ENCODE measurements at places on chromosomes 12 and 14. TPM values are rescaled to one million over a fixed set of nuclear protein-coding genes. Genes with fewer than 3 reads are reported as not detected.
A peak's percentile ranks its signal among the peaks of the same experiment; 100 is the strongest.

DNA sequence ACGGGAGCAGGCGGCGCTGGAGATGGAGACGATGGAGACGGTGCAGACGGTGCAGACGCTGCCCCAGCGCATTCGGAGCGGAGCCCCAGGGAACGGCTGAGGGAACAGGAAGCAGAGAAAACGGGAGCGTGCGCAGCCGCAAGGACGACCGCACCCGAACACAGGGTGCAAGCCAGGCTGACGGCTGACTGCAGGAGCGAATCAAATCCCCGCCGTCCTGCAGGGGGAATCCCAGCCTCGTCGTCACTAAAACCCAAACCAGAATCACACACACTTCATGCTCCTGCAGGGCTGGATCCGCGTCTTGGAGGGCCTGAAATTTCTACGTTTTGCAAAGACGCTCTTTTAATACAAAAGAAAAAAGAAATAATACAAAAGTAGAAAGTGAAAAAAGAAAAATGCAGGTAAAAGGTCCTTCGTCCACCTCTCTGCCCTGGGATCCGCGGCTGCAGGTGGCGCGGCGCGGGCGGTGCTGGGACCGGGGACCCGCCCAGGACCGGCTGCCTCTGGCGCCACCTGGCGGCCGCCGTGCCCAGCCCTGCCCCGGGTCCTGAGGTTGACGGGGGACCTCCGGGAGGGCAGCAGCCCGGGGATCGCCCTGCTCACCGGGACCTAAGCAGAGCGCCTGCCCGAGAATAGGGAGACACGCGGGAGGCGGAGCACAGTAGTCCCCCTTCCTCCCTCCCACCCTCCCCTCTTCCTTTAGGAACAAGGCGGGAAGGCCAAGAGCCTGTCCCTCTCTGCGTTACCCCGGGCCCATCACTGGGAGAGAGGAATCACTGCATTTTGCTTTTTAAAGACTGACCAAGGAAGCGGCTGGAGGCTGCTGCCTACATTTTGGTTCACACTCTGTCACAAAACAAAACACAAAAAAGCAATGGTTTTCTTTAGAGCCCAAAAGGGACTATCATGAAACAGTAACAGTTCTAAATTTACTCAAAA lies 20.1 kb downstream of the STX2 start:
- peak overlapping the region; percentile 62 for H3K27ac ChIP-seq
- peak; percentile 91 for ATAC-seq
- H3K4me1 ChIP-seq: peaks cover 3% of the 10 kb centered on the region
- peaks cover 51% of the 10 kb centered on the region for H3K36me3 ChIP-seq

The KLRC1 gene
- not detected for total RNA-seq

- H3K36me3 ChIP-seq: no peaks in the 10 kb centered on the region
- no peak for ATAC-seq
- no peak overlapping the region for H3K4me3 ChIP-seq
- no peak overlapping the region for H3K27ac ChIP-seq
- H3K27me3 ChIP-seq: no peaks in the 10 kb centered on the region
Measured at GRCh38 chr12:33653362-33653761, 213.7 kb upstream of the SYT10 start.

- peaks cover 85% of the 10 kb centered on the region for H3K4me1 ChIP-seq
- no peak overlapping the region for H3K4me3 ChIP-seq
- H3K36me3 ChIP-seq: no peaks in the 10 kb centered on the region
- H3K27ac ChIP-seq: peak overlapping the region; percentile 98
Measured at GRCh38 chr12:55725556-55725955, 3.3 kb downstream of the CD63 start.

The IL26 gene
- total RNA-seq: not detected

DNA sequence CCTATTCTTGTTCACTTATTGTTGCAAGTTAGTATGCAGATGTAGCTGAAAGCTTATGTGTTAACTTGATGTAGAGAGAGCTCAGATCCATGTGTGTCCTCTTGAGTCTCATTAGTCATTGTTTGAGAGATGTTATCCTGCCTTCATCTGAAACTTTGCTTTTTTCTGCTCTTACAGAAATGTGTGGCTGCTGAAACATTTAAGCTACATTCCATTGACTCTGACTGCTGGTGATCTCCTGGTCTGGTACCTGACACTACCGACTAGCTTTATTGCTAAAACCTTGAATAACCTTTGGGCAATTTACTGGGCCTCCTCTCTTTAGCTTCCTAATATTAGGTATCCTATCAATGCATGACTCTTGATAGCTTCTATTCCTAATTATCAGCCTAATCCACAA lies 705.6 kb upstream of the FOXG1 start:
- H3K27ac ChIP-seq: no peak overlapping the region
- H3K27me3 ChIP-seq: no peaks in the 10 kb centered on the region
- H3K36me3 ChIP-seq: no peaks in the 10 kb centered on the region
- no peaks in the 10 kb centered on the region for H3K4me1 ChIP-seq
- ATAC-seq: no peak
- H3K4me3 ChIP-seq: no peak overlapping the region

- H3K4me3 ChIP-seq: no peak overlapping the region
- no peaks in the 10 kb centered on the region for H3K27me3 ChIP-seq
- no peak for ATAC-seq
Measured at GRCh38 chr12:63752283-63752682, 27.4 kb upstream of the RXYLT1 start.

The SIRT4 gene
- total RNA-seq: 3.7 TPM

The ENDOU gene
- 0.42 TPM for total RNA-seq

The CAPZA3 gene
- not detected for total RNA-seq

- no peak overlapping the region for H3K27ac ChIP-seq
- no peak for ATAC-seq
- H3K27me3 ChIP-seq: no peaks in the 10 kb centered on the region
- no peak overlapping the region for H3K4me3 ChIP-seq
- no peaks in the 10 kb centered on the region for H3K4me1 ChIP-seq
Measured at GRCh38 chr12:20805921-20806320, 4.6 kb upstream of the SLCO1B3 start.

The TC2N gene
- 38.6 TPM for total RNA-seq

GRCh38 chr14:77663293-77663692 lies 44.5 kb downstream of the ALKBH1 start:
- no peaks in the 10 kb centered on the region for H3K4me1 ChIP-seq
- peaks cover 9% of the 10 kb centered on the region for H3K27me3 ChIP-seq
- H3K27ac ChIP-seq: peak overlapping the region; percentile 12

- no peaks in the 10 kb centered on the region for H3K4me1 ChIP-seq
- H3K4me3 ChIP-seq: no peak overlapping the region
- no peaks in the 10 kb centered on the region for H3K27me3 ChIP-seq
- ATAC-seq: no peak
- H3K36me3 ChIP-seq: no peaks in the 10 kb centered on the region
Measured at GRCh38 chr12:117048585-117048904, 50.7 kb downstream of the TESC start.

DNA sequence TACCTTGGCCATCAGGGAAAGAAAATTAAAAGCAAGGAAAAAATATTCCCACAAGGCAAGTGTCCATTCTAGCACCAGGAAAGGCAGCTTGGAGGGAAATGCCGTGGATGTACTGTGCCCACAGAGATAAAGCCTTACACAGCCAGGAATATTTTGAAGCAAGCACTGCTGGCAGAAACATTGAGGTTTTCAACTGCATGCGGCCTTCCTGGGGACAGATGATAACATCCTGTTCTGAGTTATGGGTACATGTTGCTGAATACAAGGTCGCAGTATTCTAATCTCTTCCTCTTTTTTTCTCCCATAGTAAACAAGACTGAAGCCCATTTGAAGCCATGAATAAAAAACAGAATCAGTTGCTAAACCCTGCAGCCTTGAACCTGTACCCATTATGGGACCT lies 197.1 kb downstream of the BTG1 start:
- ATAC-seq: no peak
- H3K36me3 ChIP-seq: no peaks in the 10 kb centered on the region
- no peak overlapping the region for H3K27ac ChIP-seq
- H3K4me3 ChIP-seq: no peak overlapping the region

GRCh38 chr14:47526591-47527244 lies 148.7 kb downstream of the MDGA2 start:
- H3K4me1 ChIP-seq: no peaks in the 10 kb centered on the region
- H3K4me3 ChIP-seq: no peak overlapping the region
- H3K27ac ChIP-seq: no peak overlapping the region
- no peaks in the 10 kb centered on the region for H3K27me3 ChIP-seq
- no peak for ATAC-seq
- no peaks in the 10 kb centered on the region for H3K36me3 ChIP-seq

DNA sequence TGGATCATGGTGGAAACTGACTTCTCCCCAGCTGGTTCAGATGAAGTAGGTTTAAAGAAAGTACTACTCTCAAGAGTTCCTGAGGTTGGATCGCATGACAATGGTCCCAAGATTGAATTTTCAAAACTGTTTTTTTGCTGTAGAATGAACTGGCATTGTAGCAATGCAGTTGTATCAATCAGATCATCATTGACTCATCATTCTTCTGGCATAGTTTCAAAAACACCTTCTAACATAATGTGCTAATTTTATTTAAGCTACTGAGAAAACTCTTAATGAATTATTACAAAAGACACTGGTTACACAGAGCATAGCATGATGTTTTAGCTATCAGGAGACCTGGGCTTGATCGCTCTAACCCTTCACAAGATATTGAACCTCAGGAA lies 384.5 kb upstream of the DCN start:
- no peak overlapping the region for H3K27ac ChIP-seq
- no peak overlapping the region for H3K4me3 ChIP-seq
- no peak for ATAC-seq
- no peaks in the 10 kb centered on the region for H3K4me1 ChIP-seq

The KRT4 gene
- 13.7 TPM for total RNA-seq

GRCh38 chr12:6376079-6376869 lies 911 bp upstream of the SCNN1A start:
- ATAC-seq: peak; percentile 85
- peaks cover 68% of the 10 kb centered on the region for H3K4me1 ChIP-seq
- no peak overlapping the region for H3K4me3 ChIP-seq

The FGF6 gene
- not detected for total RNA-seq

DNA sequence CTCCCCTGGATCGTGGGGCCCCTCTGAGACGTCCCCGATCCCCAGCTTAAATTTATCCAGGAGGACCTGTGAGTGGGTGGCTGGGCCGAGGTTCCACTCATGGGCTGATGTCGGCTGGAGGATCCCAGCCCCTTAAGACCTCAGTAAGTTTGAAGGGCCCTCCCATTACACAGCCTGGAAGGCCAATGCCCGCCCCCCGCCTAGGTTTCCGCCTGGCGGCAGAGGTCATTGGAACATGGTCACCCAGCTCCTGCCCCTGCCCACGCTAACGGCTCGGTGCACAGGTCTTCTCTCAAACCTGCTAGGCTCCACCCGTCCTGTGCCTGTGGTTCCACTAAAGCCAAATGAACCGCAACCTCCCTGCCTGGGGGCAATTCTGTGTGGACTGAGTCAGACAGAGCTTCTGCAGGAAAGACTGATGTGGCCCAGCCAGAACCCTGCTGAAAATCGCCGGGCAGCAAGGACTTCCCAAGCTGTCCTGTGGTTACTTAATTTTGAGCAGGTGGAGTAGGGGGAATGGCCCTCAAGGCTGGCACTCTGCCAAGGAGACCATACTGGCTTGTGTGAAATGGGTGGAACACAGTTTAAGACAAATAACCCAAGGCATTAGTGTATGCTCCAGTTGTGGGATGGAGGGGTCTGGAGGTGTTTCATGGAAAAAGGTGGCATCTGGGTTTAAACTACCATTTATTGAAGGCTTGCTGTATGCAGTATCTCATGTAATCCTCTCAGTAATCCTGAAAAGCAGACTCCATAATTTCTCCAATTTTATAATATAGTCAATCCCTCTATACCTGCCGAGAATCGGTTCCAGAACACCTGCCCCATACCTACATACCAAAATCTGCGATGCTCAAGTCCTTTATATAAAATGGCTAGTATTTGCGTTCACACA lies 903 bp upstream of the NT5DC3 start:
- H3K4me3 ChIP-seq: peak overlapping the region; percentile 91
- ATAC-seq: peak; percentile 9
- peaks cover 7% of the 10 kb centered on the region for H3K36me3 ChIP-seq
- H3K27ac ChIP-seq: peak overlapping the region; percentile 94
- H3K27me3 ChIP-seq: no peaks in the 10 kb centered on the region

GRCh38 chr12:57755194-57755453 lies 221 bp downstream of the MARCHF9 start:
- peaks cover 50% of the 10 kb centered on the region for H3K4me1 ChIP-seq
- peak overlapping the region; percentile 66 for H3K27ac ChIP-seq
- peak overlapping the region; percentile 80 for H3K4me3 ChIP-seq
- peaks cover 34% of the 10 kb centered on the region for H3K36me3 ChIP-seq
- ATAC-seq: no peak

- no peaks in the 10 kb centered on the region for H3K36me3 ChIP-seq
- no peak for ATAC-seq
- no peaks in the 10 kb centered on the region for H3K4me1 ChIP-seq
- no peak overlapping the region for H3K4me3 ChIP-seq
Measured at GRCh38 chr12:43676183-43676813, 82.3 kb downstream of the PUS7L start.

DNA sequence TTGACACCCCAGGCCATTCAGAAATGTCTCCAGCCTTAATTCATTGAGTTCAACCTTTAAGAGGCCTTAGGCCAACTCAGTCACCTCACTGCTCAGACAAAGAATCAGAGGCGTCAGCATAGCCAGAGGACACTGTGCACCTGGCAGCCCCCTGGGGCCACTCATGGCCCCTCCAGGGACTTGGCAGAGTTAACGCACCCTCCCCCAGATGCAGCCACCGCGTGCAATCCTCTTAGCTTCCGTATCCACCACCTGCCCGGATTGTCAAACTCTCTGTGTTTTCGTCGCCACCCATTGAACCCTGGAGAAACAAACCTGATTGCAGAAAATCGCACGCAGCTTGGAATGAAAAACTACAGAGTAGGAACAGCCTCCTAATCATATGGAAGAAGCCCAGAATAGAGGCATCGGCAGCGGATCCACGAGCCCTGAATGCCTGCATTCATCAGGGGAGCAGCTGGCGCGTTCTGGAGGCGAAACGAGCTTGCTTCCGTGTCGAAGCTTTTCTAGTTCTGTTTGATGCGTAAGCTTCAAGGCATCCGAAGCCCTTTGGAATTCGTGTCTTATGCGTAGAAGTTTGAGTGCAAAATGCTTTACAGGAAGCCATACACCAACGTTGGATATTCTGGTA lies 22.4 kb downstream of the BRI3BP start:
- no peaks in the 10 kb centered on the region for H3K36me3 ChIP-seq
- no peaks in the 10 kb centered on the region for H3K4me1 ChIP-seq
- no peaks in the 10 kb centered on the region for H3K27me3 ChIP-seq
- ATAC-seq: no peak
- H3K4me3 ChIP-seq: no peak overlapping the region

The OR6C70 gene
- not detected for total RNA-seq

GRCh38 chr12:94025756-94026155 lies 122.6 kb upstream of the PLXNC1 start:
- H3K4me1 ChIP-seq: no peaks in the 10 kb centered on the region
- no peaks in the 10 kb centered on the region for H3K36me3 ChIP-seq
- no peak overlapping the region for H3K27ac ChIP-seq
- H3K27me3 ChIP-seq: no peaks in the 10 kb centered on the region

DNA sequence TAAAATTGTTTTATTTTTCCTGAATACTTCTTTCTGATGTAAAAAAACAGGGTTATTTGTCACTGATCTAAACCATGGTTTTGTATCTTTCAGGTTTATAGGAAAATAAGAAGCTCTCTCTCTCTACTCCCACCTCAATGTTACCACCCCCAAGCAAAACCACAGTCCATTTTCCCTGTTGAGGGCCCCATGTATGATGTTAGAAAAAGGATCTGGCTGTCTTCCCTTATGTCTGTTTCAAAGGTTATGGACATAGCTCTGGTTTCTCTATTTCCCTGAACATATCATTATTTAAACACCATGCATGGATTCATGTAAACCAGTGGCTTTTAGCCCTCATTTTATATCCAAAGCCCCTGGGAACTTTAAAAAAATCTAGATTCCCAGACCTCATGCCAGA lies 649.0 kb upstream of the TBX3 start:
- H3K4me1 ChIP-seq: peaks cover 6% of the 10 kb centered on the region
- H3K4me3 ChIP-seq: no peak overlapping the region
- H3K27me3 ChIP-seq: peaks cover 5% of the 10 kb centered on the region
- H3K27ac ChIP-seq: no peak overlapping the region
- no peak for ATAC-seq
- no peaks in the 10 kb centered on the region for H3K36me3 ChIP-seq
